ENCODE measurements at places on chromosomes 12 and 14.

GRCh38 chr12:113815031-113815430, 151.1 kb downstream of the RBM19 start:
- DNase-seq = no peak

GRCh38 chr14:104773505-104774452, 20.8 kb downstream of the SIVA1 start:
- DNase-seq = no peak

DNA sequence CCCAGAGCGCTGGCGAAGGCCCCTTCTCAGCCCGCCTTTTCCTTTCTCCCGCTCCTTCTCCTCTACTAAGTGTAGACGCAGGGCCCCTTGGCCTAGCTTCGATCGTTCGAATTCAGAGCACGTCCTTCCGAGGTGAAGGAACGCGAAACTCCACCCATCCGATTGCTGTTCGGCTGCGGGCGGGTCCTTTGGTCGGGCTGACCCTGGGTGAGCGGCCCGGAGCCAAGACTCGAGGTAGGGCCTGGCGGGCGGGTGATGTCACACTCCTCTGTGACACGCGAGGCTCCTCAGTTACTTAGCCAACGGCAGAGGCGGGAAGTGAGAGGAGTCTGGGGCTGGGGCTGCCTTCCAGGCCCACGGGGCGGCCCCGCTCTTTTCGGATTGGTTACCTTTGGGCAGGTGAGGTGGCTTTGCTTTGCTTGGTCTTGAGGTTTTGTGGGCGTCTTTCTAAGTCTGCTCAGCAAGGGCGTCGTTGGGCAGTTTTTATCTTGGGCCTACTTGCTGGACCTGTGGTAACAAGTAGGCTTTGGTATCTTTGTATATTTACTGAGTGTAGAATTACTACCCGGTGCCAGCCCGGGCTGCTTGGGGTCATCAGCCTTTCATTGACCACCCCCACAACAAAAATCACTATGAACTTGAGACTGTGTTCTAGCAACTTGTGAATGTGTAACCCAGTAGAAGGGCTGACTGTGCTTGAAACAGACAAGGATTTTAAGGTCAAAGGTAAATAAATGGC, 694 bp downstream of the TMBIM6 start:
- peak; percentile 91 for DNase-seq

- no peak for DNase-seq
These were observed 172.1 kb downstream of the ACSS3 start for GRCh38 chr12:81249976-81250375.

GRCh38 chr12:68932961-68933893, at the start of gene CPM:
Gene CPM, minus strand, starts transcription at chr12:68933171. Its CDS starts 334 bp downstream, at chr12:68932837.
- DNase-seq = peak; percentile 77

- DNase-seq = peak; percentile 63
These were observed 27.8 kb upstream of the GPR132 start for GRCh38 chr14:105093038-105093430.

- DNase-seq = no peak
These were observed 51.4 kb downstream of the ERH start for GRCh38 chr14:69346710-69347109.

DNA sequence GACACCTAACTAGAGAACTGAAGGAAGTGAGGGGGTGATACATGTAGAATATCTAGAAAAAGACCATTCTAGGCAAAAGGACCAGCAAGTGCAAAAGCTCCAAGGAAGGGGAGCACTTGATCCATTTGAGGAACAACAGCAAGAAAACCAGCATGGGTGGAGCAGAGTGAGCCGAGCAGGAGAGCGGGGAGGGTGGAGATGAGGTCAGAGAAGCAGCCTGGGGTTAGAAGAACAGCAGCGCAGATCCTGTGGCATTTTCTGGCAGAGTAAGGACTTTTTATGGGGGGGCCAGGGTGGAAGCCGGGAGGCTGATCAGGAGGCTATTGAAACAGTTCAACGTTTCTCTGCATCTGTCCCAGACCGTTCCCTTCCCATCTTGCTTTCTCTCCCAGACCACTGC, 24.5 kb upstream of the TMCC3 start:
- no peak for DNase-seq

- no peak for DNase-seq
These were observed 379.8 kb downstream of the FUT8 start for GRCh38 chr14:65792208-65792905.

GRCh38 chr14:34034447-34035176, 83.7 kb upstream of the EGLN3 start:
- no peak for DNase-seq
